Naive thymus-derived CD8-positive, alpha-beta T cell (primary cell): ENCODE measurements at places on chromosomes 5 and 9.
A peak's percentile ranks its signal among the peaks of the same experiment; 100 is the strongest.

DNA sequence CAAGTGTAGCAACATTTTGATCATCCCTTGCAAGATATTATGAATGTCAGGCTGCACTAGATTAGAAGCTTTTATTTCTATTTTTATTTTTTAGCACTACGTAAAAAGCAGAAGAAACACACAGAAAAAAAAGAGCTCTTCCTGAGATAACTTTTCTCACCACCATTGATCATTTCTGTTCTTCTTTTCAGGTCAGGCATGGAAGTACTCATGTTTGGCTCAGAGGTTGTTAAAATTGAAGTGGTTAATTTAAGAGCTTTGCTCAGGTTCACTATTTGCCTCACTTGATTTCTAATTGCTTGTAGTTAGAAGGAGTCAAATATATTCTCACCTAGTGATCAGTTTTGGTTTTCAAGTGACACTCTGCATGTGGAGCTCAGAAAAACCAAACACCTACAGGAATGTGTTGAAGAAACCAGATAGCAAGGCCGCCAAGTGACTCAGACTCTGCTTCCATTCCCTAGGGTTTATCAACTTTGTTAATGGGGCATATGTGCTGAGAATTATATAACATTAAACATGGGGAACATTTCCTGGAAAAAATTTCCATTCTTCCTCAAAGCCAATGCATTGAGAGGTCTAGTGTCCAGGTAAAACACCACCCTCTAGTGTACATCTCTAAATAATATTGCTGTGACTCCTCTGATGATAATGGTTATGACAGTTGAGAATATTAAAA, 679.8 kb downstream of the CETN3 start:
- DNase-seq, result no peak

DNA sequence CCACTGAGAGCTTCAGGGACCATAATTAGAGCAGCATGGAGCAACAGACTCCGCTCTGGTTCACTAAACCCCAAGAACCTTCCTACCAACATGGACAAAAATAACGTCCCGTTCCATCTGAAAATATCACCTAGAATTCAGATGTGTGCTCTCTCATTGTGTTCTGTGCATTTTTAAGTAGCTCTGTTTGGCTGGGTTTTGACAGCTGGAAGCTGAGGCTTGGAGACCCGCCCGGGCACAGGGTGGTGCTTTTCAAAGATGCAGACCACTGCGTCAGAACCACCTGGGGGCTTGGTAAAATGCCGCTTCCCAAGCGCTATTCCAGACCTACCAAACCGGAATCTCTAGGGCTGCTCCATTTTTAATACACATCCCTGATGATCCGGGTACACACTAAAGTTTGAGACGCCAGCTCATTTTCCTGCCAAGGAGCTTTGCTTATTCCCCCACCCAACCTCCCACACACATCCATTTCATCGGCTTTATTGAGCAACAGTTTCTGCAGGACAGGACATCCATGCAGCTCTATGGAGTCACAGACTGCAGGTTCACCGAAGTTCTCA, 104.8 kb downstream of the GABBR2 start:
- DNase-seq, result no peak

DNA sequence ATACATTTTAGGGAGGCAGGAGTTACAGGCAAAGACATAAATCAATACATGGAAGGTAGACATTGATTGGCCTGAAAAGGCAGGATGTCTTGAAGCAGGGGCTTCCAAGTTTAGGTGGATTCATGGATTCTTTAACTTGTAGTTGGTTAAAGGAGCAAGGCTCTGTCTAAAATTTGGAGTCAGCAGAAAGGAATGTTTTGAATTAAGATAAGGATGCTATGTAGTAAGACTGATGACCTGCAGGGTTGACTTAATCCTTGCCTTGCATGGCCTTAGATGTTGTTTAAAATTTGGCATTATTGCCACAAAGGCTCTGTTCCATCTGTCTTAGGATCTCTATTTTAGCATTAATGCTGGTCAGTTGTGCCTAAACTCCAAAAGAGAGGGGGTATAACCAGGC, 171.3 kb downstream of the C5orf15 start:
- DNase-seq, result no peak

GRCh38 chr5:93289942-93290341, 291.1 kb downstream of the NR2F1-AS1 start:
- DNase-seq, result no peak

DNA sequence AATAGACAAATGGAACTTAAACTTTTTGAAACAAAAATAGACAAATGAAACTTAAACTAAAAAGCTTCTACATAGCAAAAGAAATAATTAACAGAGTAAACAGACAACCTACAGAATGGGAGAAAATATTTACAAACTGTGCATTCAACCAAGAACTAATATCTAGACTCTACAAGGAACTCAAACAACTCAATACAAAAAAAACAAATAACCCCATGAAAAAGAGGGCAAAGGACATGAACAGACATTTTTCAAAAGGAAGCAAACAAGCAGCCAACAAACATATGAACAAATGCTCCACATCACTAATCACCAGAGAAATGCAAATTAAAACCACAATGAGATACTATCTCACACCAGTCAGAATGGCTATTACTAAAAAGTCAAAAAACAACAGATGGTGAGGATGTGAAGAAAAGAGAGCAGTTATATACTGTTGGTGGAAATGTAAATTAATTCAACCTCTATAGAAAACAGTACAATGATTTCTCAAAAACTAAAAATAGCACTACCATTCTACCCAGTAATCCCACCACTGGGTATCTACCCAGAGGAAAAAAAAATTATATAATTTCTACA, 170.8 kb upstream of the RGMB start:
- no peak for DNase-seq

- DNase-seq, result no peak
Measured at GRCh38 chr5:40307920-40308319, 371.8 kb upstream of the PTGER4 start.

GRCh38 chr5:44542470-44542869, 153.2 kb upstream of the FGF10 start:
- no peak for DNase-seq

DNA sequence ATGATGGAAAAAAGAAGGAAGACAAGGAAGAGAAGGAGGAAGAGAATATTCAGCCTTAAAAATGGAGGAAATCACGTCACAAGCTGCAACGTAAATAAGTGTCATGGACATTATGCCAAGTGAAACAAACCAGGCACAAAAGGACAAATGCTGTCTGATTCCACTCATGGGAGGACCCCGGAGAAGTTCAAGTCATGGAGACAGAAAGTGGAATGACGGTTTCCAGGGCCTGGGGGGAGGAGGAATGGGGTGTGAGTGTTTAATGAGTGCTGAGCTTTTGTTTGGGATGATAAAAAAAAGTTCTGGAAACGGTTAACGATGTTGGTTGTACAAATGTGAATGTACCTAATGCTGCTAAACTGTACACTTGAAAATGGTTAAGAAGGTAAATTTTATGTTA, 439.5 kb downstream of the GADD45G start:
- no peak for DNase-seq

DNA sequence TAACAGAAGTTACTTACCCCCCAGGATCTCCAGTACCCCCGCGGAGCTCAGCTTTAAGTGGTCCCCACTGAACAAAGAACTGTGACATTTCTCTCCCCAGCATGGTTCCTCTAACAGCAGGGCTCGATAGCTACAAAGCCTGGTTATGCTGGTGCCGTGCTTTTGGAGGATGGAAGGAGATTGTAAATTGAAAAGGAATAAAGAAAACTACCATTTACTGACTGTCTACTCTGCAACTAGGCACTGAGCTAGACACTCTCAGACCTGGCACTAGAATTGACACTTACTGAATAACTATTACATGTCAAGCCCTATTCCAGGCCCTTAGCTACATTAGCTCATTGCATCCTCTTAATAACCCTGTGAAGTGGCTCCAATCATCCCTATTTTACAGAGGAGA, 145.3 kb downstream of the TTLL11 start:
- no peak for DNase-seq

DNA sequence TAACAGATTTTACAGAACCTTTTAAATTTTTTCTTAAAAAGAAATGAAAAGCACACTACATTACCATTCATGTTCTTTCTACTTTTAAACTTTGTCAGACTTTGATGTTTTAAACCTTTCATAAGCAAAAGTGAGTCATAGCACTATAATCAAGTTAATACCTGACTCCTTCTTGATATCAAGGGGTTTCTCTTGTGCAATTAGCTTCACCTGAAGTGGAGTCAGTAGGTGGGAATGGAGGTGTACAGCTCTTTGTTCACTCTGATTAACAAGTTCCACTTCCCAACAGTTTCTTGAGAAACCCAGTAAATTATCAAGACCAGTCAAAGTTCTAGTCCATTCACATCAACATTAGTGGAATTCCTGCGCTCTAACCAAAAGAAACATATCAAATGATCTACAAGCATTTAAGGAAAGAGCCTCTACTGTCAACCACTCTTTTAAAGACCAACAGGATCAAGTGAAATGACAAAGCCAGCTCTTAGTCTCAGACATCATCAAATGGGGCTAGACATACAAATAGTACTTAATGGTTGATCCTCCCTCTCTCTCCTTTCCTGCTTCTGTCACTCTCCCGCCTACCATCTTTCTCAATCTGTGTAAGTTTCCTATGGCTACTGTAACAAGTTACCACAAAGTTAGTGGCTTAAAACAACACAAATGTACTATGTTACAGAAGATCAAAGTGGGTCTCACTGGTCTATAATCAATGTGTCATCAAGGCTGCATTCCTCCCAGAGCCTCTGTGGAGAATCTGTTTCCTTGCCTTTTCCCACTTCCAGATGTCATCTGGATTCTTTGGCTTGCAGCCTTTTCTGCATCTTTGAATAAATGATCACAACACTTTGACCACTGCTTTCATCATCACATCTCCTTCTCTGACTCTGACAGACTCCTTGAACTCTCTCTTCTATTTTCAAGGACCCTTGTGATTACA, 68.0 kb downstream of the HINT1 start:
- no peak for DNase-seq

DNA sequence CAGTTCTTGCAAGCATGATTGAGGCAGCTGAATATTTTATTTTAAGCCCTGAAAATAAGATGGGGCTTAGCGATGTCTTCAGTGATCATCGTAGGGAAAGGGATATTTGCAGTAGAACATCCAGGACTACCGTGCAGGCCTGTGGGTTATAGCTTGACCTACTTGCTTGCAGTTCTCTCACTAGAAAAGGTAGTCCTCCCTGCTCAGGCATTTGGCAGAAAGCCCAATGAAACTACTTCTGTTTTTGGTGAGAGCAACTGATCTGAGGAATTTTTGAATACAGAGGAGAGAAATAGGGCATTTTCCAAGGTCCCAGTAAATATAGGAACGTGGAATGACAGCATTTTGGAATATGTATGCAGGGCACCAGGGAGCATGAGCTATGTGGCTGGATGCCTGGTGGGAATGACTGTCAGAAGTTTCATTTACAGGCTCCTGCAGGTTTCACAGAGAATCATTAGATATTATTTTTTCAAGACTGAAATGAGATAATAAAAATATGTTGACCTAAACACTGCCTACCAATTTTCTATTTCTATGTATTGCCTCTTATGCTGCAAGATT, 417.9 kb upstream of the ACTBL2 start:
- DNase-seq, result no peak

DNA sequence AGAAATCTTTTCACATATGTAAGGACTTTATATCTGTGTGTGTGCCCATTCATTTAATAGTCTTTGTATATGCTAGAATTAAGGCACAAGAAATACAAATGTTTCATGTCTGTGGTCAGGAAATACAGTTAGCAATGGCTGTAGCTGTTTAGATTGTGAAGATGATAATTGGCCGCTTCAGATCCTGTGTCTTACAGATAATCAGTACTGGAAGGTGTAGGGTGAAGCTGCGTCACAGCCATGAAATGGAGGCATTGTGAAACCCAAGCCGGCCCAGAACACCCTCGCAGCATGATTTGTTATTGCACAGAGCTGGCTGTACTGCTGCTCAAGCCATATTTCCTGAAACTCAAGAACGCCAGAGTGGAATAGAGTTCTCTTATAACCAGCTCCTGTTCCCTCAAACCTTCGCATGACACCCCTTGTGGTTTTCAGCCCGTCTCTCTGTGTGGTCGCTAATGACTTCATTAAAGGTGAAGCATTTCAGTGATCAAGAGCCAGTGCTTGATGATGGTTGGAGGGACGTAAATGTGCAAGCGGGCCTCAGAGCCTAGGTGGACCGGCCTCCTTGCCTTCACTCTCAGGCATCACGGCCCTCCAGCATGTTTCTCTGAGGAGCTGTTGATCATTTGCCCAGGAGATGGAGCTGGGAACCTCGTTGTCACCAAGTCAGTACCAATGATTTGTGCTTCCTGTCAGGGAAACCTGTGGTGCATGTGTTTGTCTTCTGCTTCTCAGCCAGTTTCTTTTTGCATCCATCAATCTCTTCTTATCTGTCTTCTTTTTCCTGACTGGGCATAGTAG, 80.1 kb downstream of the F2RL2 start:
- peak; percentile 11 for DNase-seq

GRCh38 chr9:88753691-88754367, 218.9 kb downstream of the NXNL2 start:
- DNase-seq, result no peak

GRCh38 chr5:115683081-115683480, 57.2 kb upstream of the TMED7 start:
- DNase-seq, result no peak

- DNase-seq, result no peak
Measured at GRCh38 chr9:121576281-121577075, 75.0 kb upstream of the DAB2IP start.

- peak; percentile 29 for DNase-seq
Measured at GRCh38 chr9:16154521-16155078, 601.8 kb downstream of the CCDC171 start.

GRCh38 chr5:178797546-178798440, 62.0 kb upstream of the ZNF354B start:
- DNase-seq, result no peak

DNA sequence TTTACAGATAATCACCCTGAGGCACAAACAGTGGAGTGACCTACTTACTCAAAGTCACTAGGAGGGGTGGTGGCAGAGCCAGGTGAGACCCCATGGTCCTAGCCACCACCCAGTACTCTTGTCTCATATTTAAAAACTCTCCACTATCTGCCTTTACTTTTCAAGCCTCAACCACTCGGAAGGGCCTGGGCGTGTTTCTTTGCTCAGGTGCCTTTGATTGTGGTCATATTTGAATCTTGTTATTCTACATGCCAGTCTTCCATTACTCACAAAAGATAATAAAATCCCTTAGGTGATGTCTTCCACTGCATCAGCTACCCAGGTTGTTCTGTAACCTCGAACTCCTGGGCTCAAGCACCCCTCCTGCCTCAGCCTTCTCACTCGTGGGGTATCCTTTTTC, 20.7 kb upstream of the TRIM36 start:
- no peak for DNase-seq

- DNase-seq, result no peak
Measured at GRCh38 chr9:80282766-80283165, 711.0 kb downstream of the TLE4 start.

- DNase-seq, result no peak
Measured at GRCh38 chr5:76852772-76853171, 3.0 kb downstream of the S100Z start.

DNA sequence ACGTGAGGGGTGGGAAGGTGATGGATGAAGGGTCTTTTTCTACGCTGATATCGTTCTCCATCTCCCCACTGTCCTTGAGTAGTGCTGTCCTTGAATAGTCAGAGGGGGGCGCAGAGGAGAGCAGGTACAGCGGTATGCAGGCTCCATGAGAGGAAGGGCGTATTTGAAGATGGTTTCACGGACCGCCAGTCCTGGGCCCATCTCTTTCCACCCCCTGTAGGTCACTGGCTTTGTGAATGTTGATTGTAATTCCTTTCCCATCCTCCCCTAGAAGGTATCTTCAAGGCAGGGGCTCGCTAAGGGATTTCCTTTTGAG, 40.8 kb upstream of the DAB2IP start:
- DNase-seq, result no peak
